ENCODE measurements at places on chromosomes 11 and 22.

- no peak for DNase-seq
These were observed 59.6 kb downstream of the FAR1 start for GRCh38 chr11:13728076-13728475.

- no peak for DNase-seq
These were observed 6.3 kb upstream of the MYO18B start for GRCh38 chr22:25735650-25736049.

- no peak for DNase-seq
These were observed 129.8 kb upstream of the HSD17B12 start for GRCh38 chr11:43550714-43551113.

GRCh38 chr22:45239681-45240051, 1.0 kb downstream of the KIAA0930 start:
- DNase-seq = no peak

GRCh38 chr11:43919852-43920597, 22.4 kb upstream of the C11orf96 start:
- DNase-seq = no peak

GRCh38 chr11:76962583-76963416, 71.4 kb upstream of the B3GNT6 start:
- no peak for DNase-seq

DNA sequence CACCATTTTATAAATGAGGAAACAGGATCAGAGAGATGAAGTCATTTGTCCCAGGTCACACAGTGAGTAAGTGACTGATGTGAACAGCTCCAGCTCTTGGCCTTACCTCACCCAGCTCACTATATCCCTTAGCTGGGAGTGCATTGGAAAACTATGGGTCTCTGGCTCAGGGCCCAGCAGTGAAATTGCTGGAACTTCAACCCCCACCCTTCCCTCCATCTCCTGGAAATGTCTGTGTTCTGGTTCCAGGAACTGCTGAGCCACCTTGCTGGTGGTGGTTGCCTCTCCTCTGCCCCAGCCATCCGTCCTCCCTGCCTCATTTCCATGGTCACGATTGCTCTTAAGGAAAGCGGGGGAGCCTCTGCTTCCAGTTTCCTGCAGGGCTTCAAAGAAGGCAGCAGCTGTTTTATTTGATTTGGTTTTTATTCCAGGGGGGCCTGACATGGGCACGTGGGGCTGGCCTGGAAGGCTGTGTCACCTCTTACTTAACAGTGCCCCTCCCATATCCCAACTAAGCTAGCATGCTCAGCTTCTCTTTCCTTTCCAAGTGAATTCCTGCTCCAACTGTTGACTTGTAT, 46.2 kb upstream of the CSTF3 start:
- DNase-seq = no peak

DNA sequence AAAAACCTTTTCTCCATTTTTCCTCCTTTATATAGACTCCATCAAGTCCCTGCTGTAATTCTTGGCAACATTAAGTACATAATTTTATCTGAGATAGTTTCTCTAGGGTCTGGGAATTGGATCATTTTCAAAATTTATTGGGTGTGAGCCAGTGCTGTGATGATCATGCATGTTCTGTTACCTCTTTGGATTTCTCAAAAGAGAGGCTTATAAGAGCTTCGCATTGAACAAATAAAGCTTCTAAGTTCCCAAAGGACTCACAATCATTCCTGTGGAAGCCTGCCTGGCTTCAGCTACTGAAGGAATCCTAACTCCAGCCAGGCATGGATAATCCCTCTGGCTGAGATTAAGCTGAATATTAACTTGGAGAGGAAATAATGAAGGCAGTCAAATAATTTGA, 208.5 kb downstream of the RAB38 start:
- DNase-seq = no peak

DNA sequence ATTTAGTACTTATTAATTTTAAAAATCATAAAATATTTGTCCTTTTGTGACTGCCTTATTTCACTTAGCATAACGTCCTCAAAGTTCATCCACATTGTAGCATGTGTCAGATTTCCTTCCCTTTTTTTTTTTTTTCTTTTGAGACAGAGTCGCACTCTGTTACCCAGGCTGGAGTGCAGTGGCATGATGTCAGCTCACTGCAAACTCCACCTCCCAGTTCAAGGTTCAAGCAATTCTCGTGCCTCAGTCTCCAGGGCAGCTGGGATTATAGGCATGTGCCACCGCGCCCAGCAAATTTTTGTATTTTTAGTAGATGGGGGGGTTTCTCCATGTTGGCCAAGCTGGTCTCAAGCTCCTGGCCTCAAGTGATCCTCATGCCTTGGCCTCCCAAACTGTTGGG, 10.6 kb downstream of the RAB6A start:
- no peak for DNase-seq

GRCh38 chr11:44267750-44268613, 42.0 kb downstream of the ALX4 start:
- no peak for DNase-seq

DNA sequence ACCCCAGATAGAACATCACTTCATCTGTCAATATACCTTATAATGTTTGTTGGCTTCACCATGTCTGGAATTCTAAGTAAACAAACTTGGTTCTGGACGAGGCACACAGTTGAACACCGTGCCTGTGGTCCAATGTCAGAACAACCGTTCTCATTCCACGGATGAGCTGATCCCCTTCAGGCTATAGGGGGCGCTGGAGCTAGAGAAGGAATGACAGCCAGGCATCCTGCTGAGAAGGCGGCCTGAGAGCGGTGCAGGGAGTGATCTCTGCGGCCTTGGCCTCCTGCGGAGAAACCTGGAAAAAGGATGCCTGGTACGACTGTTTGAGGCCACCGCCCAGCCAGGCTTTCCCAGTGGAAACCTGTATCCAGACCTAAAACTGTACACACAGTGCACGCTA, 48.7 kb downstream of the FDX1 start:
- DNase-seq = no peak

GRCh38 chr11:100680070-100680469, 7.0 kb upstream of the ARHGAP42 start:
- no peak for DNase-seq

GRCh38 chr11:118295815-118296454, 8.6 kb upstream of the CD3E start:
- DNase-seq = no peak

GRCh38 chr11:4191031-4191571, 96.5 kb downstream of the RRM1 start:
- DNase-seq = no peak

DNA sequence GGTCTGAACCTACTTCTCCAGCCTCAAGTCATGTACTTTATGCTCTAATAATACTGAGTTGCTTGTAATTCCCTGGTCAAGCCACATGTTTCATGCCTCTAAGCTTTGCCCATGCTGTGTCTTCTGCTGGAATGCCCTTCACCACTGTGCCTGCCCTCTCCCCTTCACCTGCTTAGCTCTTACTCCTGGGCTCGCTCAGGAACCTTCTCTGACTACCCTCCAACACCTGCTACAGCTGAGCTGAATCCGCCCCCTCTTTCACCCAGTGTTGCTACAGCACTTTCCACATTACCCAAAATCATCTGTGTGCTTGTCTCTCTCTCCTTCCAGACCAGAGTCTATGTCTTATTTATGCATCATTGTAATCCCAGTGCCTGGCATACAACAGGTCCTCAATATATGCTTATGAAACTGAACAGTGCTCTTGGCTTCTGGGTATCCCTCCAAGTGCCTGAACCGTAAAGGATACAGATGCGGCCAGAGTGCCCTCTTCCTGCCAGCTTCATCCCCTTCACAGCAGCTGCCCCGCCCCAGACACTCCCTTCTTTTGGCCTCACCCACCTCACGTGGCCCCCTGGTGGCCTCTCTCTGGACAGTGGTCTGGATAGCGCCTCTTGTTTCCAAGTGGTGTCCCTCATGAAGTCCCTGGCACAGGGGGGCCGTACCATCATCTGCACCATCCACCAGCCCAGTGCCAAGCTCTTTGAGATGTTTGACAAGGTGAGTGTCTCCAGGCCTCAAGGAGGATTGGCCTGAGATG, 7.1 kb downstream of the ABCG4 start:
- no peak for DNase-seq

DNA sequence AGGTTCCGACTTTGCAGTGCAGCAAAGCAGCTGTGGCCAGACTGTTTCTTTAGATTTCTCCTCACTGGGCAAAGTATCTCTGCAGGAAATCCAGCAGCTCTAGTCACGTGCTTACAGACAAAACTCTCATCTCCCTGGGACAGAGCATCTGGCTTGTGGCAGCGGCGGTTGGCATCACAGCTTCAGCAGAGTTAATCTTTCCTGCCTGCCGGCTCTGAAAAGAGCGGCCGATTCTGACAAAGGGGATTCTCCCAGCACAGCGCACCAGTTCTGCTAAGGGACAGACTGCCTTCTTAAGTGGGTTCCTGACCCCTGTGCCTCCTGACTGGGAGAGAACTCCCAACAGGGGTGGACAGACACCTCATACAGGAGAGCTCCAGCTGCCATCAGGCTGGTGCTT, 1357.3 kb upstream of the TENM4 start:
- no peak for DNase-seq

DNA sequence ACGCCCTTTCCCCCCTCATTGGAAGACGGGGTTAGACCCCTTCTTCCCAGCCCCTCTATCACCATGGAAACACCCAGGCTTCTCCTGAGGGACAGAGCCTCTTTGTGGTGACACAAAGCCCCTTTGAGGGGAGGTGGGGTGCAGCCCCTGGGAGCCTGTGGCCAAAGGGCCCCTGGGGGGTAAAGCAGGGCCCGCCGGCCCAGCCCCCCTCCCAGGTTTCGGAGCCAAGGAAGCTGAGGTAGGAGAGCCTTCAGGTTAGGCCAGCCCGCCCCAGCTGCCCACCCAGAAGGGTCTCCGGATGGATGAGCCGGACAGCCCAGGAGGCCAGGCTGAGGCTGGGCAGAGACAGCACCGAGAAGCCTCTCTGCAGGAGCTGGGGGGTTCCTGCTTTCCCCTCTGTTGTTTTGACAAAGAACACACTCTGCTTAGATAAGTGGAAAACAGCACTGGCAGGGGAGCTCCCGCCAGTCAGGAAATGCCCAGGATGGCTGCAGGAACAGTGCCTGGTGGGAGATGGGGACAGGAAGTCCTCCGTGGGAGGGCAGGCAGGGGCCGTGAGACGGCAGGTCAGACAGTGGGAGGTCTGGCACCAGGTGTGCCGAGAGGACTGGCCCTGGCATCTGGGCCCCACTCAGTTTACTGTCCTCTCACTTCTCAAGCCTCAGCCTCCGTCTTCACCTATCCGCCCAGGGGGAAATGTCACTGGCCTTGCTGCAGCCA, 18.2 kb downstream of the ARVCF start:
- DNase-seq = no peak

DNA sequence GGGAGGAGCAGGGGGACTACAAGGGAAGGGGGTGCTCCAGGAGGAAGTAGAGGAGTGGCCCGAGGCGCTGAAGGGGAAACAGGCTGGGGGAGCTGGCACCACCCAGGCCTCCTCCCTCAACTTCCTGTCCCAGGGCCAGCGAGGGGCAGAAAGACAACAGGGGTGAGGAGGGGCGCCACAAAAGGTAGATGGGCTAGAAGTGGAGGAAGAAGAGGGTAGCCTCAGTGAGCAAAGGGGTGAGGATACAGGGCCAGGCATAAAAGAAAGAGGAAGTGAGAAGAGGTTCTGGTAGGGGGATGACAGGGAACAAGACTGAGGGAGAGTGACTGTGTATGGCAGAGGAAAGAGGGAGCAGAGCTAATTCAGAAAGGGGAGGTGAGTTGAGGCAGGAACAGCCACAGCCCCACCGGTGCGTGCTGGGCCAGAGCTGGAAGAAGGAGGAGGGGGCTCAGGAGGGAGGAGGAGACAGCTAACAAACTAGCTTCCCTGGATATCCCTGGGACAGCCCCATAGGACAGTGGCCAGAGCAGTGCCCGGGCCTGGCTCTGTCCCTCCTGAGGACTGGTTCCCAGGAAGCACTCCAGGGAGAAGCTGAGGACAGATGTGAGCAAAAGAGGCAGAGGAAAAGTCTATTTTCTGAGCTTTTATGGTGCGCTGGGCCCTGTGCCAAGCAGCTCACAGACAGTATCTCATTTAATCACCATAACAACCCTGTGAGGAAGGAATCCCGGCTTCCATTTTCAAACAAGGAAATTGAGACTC, 8.5 kb downstream of the DCHS1 start:
- DNase-seq = no peak

GRCh38 chr11:78227921-78228320, 39.2 kb downstream of the USP35 start:
- DNase-seq = no peak

- DNase-seq = no peak
These were observed 606.7 kb upstream of the LRRC4C start for GRCh38 chr11:42066113-42066512.

GRCh38 chr22:27726686-27727449, 74.7 kb downstream of the MN1 start:
- no peak for DNase-seq

DNA sequence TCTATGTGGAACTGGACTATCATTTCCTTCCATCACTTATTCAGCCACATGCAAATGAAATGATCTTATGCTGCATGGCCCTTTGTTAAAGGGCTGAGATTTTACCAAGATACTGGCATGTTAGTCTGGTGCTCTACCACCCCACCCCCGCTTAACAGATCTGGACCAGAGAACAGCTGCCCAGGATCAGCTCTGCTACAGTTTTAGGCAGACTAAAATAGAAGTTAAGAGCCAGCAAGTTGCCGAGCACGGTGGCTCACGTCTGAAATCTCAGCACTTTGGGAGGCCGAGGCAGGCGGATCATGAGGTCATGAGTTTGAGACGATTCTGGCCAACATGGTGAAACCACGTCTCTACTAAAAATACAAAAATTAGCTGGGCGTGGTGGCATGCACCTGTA, 4.6 kb downstream of the DDB1 start:
- no peak for DNase-seq

GRCh38 chr11:129267716-129268115, 75.6 kb upstream of the ARHGAP32 start:
- DNase-seq = no peak

GRCh38 chr11:24589064-24589463, 92.2 kb downstream of the LUZP2 start:
- no peak for DNase-seq

- DNase-seq = no peak
These were observed 98.3 kb upstream of the CHRM4 start for GRCh38 chr11:46489656-46490560.

GRCh38 chr11:65575568-65576231, at the start of gene EHBP1L1:
TSS of gene EHBP1L1 (plus strand) at chr11:65576053. CDS start at chr11:65576303, 250 bp downstream.
- DNase-seq = no peak

GRCh38 chr11:72535194-72535547, 100.8 kb upstream of the CLPB start:
- DNase-seq = no peak

DNA sequence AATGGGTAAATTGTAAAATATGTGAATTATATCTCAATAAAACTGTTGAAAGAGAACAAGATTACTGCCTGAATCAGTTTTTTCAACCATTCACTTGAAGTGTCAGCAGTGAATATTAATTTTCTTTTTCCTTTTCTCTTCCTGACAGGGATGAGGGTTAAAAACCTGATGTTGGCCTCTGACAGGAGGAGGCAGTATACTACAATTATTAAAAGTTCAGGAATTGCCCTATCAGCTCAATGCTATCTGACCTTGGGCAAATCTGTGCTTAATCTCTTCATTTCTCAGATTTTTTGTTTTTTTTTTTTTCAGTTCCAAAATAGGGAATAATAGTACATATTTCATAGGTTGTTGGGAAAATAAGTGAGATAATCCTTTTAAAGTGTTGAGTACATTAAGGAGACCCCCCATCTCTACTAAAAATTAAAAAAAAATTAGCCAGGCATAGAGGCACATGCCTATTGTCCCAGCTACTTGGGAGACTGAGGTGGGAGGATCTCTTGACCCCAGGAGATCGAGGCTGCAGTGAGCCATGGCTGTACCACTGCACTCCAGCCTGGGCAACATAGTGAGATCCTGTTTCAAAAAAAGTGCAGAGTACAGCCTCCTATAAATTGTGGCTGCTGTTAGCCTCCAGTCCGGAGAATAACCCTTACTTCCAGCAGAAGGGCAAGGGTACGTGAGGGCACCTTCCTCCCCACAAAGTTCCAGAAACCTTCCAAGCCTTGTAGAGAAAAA, 48.8 kb downstream of the TRIM44 start:
- DNase-seq = no peak
